ENCODE measurements at places on chromosomes 2 and 18. TPM values are rescaled to one million over a fixed set of nuclear protein-coding genes. Genes with fewer than 3 reads are reported as not detected.

DSG4 gene
- total RNA-seq, result not detected

ASB18 gene
- not detected for total RNA-seq

GRCh38 chr2:160492401-160493226 is 993 bp downstream of the RBMS1 start:
- no peaks in the 10 kb centered on the region for H3K27me3 ChIP-seq
- H3K4me3 ChIP-seq, result peak overlapping the region; percentile 81
- peak; percentile 86 for DNase-seq
- H3K27ac ChIP-seq, result peak overlapping the region; percentile 95

- H3K4me3 ChIP-seq, result no peak overlapping the region
- H3K27me3 ChIP-seq, result no peaks in the 10 kb centered on the region
- H3K4me1 ChIP-seq, result peaks cover 16% of the 10 kb centered on the region
- H3K27ac ChIP-seq, result peak overlapping the region; percentile 78
- DNase-seq, result no peak
- H3K36me3 ChIP-seq, result no peaks in the 10 kb centered on the region
These were observed 41.0 kb downstream of the MRPL35 start for GRCh38 chr2:86240251-86240650.

DNA sequence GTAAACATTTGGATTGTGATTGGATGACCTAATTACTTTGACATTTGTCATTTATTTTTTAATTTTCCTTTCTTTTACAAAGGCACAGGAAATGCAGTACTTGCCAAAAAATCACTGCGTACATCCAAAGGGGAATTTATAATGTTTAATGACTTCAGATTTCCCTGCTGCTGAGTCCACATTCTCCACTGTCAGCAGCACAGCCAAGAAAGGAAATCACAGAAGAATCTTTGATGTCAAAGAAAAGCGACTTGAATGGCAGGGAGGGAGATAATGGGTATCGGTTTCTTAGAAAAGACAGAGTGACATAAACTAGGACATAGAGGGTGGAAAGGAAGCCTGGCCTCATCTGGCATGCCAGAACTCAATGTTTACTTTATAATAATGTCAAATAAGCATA is 41.4 kb upstream of the COPS8 start:
- H3K27me3 ChIP-seq, result no peaks in the 10 kb centered on the region
- no peaks in the 10 kb centered on the region for H3K36me3 ChIP-seq
- H3K27ac ChIP-seq, result no peak overlapping the region
- no peak overlapping the region for H3K4me3 ChIP-seq
- DNase-seq, result no peak

DNA sequence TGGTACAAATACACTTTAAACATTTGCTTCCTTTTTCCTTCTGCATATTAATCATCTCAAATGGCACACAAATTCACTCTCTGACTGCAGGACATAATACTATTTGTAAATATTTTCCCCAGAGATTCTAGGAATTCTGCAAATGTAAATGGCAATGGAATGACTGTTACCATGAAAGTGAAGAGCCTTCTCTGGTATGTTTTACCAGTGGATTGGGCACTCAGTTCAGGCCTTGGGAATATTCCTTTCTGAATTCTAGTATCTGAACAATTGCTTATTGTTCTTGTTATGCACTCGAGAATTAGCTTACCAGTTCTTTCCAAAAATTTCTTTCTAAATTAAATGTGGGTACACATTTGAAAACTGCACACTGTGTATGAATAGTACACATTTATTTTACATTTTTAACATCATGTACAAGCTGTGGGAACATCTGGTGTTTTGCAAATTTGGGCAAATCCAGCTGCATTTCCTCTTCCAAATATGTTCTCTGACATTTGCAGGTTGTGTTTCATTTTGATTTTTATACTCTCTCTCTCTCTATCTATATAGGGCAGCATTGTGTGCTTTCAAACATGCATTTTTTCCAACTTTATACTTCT is 289.1 kb downstream of the NBAS start:
- no peak for DNase-seq
- no peaks in the 10 kb centered on the region for H3K27me3 ChIP-seq
- no peaks in the 10 kb centered on the region for H3K36me3 ChIP-seq
- H3K4me3 ChIP-seq, result no peak overlapping the region
- H3K27ac ChIP-seq, result no peak overlapping the region

GRCh38 chr2:167555098-167555720 is 666.9 kb downstream of the XIRP2 start:
- no peaks in the 10 kb centered on the region for H3K27me3 ChIP-seq
- H3K27ac ChIP-seq, result no peak overlapping the region
- H3K4me3 ChIP-seq, result no peak overlapping the region

- H3K4me1 ChIP-seq, result no peaks in the 10 kb centered on the region
- no peak overlapping the region for H3K27ac ChIP-seq
- H3K4me3 ChIP-seq, result no peak overlapping the region
- H3K36me3 ChIP-seq, result peaks cover 72% of the 10 kb centered on the region
- H3K27me3 ChIP-seq, result no peaks in the 10 kb centered on the region
These were observed 45.0 kb downstream of the EIF5B start for GRCh38 chr2:99382143-99382542.

GRCh38 chr18:46591783-46592391 is 65.1 kb downstream of the LOXHD1 start:
- H3K4me3 ChIP-seq, result no peak overlapping the region
- DNase-seq, result no peak
- no peak overlapping the region for H3K27ac ChIP-seq
- H3K36me3 ChIP-seq, result no peaks in the 10 kb centered on the region
- H3K4me1 ChIP-seq, result no peaks in the 10 kb centered on the region
- H3K27me3 ChIP-seq, result no peaks in the 10 kb centered on the region

DNA sequence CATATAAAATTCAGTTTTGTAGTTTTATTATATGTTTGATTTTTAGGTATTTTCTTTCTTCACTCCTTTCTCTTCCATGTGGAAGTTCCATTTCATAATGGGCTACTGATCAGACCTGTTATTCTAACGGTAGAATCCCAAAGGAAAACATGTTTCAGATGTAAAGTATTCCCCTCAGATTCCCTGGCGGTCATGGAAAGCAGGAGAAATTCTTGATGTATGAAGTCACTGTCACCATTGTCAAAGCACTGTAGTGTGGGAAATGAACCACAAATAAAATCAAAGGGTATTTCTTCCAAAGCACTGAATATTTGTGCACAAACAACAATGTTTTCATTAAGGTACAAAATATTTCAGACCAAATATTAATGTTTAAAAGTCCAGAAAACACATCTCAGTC is 237.3 kb upstream of the KLHL14 start:
- no peak overlapping the region for H3K4me3 ChIP-seq
- H3K27ac ChIP-seq, result no peak overlapping the region
- no peak for DNase-seq
- no peaks in the 10 kb centered on the region for H3K36me3 ChIP-seq
- no peaks in the 10 kb centered on the region for H3K4me1 ChIP-seq

DNA sequence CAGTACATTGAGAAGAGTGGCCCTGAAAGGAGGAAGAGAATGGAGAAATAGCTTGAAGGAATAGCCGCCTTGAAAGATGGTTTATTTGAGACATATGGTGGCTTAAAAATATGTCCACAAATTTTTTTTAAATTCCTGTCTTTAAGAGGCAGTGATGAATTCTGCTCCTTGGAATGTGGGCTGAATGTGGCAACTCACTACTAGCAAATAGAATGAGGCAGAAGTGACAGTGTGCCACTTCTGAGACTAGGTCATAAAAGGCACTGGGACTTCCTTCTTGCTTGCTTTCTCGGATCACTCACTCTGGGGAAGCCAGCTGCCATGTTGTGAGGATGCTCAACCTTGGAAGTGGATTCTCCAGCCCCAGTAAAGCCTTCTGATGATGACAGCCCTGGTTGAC is 67.0 kb downstream of the FAM161A start:
- H3K36me3 ChIP-seq, result no peaks in the 10 kb centered on the region
- H3K27ac ChIP-seq, result no peak overlapping the region
- H3K4me1 ChIP-seq, result no peaks in the 10 kb centered on the region
- no peak overlapping the region for H3K4me3 ChIP-seq
- no peak for DNase-seq

DNA sequence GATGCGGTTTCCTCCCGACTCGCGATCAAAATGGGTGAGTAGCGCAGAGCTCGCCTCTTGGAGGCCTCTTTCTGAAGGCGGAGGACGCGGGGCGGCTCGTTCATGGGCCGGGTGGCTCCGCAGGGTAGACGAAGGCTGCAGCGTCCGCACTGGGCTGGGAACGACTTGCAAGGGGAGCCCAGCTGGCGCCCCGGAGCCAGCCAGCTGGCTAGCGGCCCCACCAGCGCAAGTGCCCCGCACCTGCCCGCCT is 328 bp upstream of the PASK start:
- DNase-seq, result no peak
- H3K27me3 ChIP-seq, result no peaks in the 10 kb centered on the region
- peak overlapping the region; percentile 98 for H3K4me3 ChIP-seq
- peak overlapping the region; percentile 77 for H3K27ac ChIP-seq

- no peaks in the 10 kb centered on the region for H3K4me1 ChIP-seq
- H3K27ac ChIP-seq, result no peak overlapping the region
- peaks cover 5% of the 10 kb centered on the region for H3K27me3 ChIP-seq
- H3K4me3 ChIP-seq, result no peak overlapping the region
- DNase-seq, result no peak
These were observed 299.9 kb downstream of the CCDC74A start for GRCh38 chr2:131827481-131828163.

GRCh38 chr18:12694032-12694431 is 8.5 kb downstream of the CEP76 start:
- no peaks in the 10 kb centered on the region for H3K27me3 ChIP-seq
- H3K4me1 ChIP-seq, result no peaks in the 10 kb centered on the region
- no peak overlapping the region for H3K4me3 ChIP-seq
